Hepatocyte (in vitro differentiated cells): ENCODE measurements at places on chromosomes 13 and 19. TPM values are rescaled to one million over a fixed set of nuclear protein-coding genes. Genes with fewer than 3 reads are reported as not detected.

Gene CEBPA
- 151 and 160 TPM in 2 replicates for total RNA-seq

Gene ZSCAN4
- total RNA-seq, result 0.12 TPM in 1 of 2 replicates, not detected in the other

Gene GNG7
- 1.2 and 1.3 TPM in 2 replicates for total RNA-seq

Gene SPACA6
- 6.9 and 7.2 TPM in 2 replicates for total RNA-seq

- DNase-seq, result no peak
These were observed 8.3 kb upstream of the NBEA start for GRCh38 chr13:34933786-34934185.

DNA sequence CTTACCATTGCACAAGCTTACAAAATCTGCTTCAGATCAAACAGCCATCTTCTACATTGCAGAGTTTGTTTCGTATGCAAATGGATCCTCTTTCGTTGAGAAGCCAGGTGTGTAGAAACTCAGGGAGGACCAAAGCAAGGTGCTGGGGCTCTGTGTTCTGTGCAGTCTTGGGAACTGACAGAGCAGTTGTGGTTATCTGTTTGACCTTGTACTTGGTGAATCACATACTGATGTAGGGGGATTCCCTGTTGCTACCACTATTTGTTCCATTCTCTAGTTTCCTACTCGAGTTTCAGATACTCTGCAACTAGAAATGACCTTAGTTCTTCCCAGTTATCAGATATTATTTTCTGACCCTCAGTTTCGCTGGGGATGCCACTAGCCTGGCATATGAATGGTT lies 95.2 kb upstream of the CLDN10 start:
- no peak for DNase-seq

- DNase-seq, result peak; percentile 46
These were observed 744 bp upstream of the ZNF584 start for GRCh38 chr19:58407658-58408151.

DNA sequence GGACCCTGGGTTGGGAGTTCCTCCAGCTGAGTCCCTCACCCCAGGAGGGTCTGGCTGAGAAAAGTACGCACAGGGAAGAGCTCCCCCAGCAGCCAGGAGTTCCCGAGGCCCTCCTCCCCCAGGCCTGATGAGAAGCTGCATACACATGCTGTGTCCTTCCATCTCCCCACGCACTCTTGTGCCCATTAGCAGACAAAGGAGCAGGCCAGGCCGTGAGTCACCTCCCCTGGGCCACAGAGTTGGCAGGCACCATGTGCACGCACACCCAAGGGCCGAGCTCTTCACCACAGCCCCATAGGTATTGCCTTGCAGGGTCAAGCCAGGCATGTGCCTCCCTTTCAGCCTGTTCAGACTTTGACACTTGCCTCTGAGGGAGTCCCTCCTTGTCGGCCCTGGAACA lies 17.5 kb downstream of the MAU2 start:
- no peak for DNase-seq

DNA sequence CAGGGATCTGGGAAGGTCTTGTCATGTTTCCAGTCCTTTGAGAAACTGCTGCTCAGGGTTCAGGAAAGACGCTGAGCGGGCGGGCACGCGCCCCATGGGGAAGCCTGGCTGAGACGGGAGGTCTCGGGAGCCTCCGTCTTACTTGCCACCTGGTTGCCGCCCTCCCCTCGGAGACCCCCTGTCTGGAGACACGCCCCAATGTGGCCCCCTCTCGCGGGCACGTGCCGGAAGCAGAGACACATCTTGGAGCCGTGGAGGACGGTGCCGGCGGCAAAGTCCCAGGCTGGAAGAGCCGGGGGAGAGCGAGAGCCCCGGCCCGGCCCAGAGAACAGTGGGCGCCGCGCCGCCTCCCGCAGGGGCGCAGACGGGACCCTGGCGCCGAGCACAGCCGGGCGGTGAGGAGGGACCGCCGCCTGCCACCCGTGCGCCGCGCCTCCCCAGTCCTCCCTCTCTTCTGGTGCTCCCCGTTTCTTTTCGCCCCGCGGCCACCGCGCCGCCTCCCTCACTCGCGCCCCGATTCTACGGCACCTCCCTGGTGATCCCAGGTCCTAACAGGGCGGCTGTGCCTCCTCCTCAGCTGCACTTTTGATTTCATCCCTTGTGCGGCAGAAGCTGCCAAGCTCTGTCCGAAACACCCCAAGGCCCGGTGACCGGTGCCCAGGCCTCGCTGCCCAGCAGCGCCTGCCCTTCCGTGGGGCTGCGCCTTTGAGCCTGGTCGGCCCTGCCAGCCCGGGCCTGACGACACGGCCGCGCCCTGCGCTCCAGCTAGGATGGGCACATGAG lies 15.5 kb downstream of the GJB2 start:
- DNase-seq, result no peak

- peak; percentile 67 for DNase-seq
These were observed 814 bp downstream of the S1PR2 start for GRCh38 chr19:10230173-10230860.

DNA sequence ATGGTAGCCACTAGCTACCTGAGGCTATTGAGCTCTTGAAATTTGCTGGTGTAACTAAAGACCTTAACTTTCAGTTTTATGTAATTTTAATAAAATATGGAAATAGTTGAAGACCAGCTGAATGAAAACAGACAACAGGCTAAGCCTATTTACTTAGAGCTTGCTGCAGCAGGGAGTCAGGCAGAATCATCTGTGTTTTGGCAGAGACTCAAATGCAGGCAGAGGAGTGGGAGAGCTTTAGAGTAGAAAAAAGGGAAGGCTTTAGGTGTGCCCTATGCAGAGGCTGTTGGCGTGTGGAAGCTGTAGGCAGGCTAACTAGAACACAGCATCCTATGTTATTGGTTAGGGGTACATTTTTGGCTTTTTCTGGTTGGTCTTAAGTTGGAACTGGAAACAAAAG lies 304.9 kb upstream of the NBEA start:
- no peak for DNase-seq

GRCh38 chr19:55156202-55157063 lies 1.1 kb downstream of the TNNI3 start:
- DNase-seq, result peak; percentile 83

GRCh38 chr13:106322628-106323027 lies 212.8 kb downstream of the EFNB2 start:
- no peak for DNase-seq

- DNase-seq, result peak; percentile 69
These were observed at the start of gene GAS6 for GRCh38 chr13:113863524-113864272. Gene GAS6, minus strand, starts transcription at chr13:113864076. Its CDS starts 156 bp downstream, at chr13:113863920.

DNA sequence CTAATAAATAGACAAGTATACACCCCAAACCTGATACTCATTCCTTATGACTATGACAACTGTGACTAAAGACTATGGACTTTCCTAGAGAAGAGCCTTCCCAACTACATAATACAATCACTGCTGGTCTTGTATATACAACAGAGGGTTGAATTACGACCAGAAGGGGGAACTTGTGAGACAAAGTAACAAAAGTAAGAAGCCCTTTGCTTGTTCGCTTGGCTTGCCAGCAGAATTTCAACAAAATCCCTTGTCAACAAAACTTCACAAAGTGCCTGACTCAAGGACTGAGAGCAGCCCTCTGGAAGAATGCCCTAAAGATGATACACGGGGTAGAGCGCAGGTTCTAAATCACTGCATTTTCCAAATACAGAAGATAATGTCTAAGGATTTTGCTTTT lies 99.4 kb downstream of the WASF3 start:
- DNase-seq, result no peak

GRCh38 chr19:35860818-35861639 lies 4.3 kb downstream of the KIRREL2 start:
- DNase-seq, result peak; percentile 71

GRCh38 chr13:31116224-31116623 lies 45.5 kb downstream of the HSPH1 start:
- DNase-seq, result no peak
